ENCODE measurements at places on chromosomes 6 and 20.

DNA sequence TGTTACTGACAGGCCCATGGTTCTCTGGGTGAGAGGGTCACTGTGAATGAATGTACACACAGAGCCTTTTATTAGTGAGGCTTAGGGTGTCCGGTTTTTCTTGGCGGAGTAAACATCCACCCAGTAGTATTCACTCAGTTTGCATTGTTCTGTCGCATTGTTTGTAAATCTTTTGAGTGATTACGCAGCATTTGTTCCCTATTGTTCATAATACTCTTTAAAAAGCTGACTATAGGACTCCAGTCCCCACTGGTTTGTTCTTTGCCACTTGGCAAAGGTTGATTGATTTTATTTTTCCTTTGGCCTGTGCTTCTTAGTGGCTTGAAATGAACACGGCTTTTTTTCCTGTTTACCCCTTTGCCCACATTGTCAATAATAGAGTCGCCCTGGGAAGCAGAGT, 130.1 kb upstream of the ESR1 start:
- DNase-seq = no peak

DNA sequence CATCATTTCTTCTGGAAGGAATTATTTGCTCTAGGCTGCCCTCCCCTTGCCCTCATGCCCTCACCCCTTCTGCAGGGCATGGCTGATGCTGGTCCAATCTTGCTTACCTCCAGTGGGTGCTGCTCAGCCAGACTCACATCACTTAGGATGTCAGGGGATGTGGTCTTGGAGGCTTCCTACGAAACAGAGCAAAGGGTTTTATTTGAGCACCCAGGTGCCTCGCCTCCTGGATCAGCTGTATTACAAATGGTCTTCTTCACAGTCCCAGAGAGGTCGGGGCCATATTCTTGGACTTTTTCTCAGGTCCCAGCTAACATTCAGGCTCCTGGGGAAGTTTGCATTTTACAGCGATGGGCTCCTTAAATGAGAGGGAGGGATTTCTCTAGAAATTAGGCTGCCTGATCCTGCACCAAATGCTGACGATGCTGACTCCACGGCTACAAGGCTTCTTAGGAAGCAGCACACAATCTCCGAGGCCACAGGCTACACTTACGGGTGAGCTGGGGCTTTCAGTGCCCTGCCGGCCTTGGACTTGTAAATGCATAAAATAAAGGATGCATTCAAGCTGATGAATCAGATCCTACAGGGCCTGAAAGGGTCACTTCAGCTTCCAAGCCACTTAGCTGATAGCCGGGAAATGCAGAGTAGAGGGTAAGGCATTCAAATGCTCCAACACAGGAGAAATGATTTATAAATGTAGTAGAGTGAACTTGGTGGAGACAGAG, 159.8 kb upstream of the ECI2 start:
- DNase-seq = no peak

DNA sequence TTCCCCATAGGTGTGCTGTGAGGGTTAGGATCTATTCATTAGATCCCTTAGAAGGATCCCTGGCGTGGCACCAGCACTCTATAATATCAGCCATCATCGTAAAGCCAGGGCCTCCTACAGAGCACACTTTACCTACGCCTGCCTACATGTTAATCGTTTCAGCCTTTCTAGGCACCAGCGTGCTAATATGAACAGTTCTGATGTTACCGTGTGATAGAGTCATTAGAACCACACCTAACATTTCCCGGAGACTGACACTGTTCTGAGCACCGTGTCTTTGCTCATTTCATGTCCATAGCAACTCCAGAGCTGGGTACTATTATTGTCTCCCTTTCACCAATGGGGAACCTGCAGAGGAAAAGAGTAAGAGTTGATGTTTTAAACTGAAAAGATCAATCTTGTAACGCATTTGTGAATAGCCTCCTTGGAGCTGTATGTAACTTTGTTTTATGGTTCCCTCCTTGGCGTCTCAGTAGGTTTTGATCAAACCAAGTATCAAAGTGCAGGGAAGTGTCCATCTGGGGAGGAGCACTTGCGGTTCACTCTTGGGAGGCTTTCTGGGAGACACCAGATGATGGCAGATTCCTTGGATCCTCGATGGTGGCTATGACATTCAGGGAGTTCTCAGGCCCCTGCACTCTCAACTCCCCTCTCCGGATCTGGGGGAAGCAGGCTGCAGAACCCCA, 73.8 kb upstream of the KCNG1 start:
- no peak for DNase-seq

DNA sequence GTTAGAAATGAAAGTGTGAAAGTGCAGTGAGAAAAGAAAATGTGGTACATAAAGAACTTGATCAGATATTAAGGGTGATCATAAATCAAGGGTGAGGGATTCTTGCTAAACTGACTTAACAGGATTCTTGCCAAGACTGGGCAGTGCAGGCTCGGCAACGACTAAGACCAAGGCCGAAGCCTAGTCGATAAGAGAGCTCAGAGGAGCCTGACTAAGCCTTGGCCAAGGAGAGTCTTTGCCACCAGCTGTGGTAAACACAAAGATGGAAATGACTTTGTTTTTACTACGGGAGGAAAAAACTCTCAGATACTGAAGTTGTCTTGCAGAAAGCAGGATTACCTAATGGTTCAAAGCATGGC, 196.6 kb downstream of the LY86 start:
- DNase-seq = no peak

- no peak for DNase-seq
Observed at GRCh38 chr20:24445510-24446170, 23.8 kb upstream of the SYNDIG1 start.

DNA sequence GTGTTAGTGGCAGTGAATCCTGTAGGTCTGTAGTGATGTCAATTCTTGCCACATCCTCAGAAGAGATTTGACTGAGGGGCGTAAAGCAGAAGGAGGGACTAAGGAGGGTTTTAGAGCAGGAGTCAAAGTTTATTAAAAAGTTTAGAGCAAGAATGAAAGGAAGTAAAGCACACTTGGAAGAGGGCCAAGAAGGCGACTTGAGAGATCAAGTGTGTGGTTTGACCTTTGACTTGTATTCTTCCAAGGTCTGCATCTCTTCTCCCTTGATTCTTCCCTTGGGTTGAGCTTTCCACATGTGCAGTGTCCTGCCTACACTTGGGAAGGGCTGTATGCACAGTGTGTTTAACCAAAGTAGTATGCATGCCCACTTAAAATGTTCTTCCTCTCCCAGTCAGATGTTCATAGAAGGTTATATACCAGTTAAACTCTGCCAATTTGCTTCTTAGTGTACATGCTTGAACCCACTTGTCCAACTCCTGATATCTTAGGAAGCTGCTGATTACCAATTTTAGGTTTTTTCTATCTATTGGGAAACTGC, 627.6 kb downstream of the MMUT start:
- DNase-seq = no peak
